ENCODE measurements at places on chromosomes 7 and 10.

DNA sequence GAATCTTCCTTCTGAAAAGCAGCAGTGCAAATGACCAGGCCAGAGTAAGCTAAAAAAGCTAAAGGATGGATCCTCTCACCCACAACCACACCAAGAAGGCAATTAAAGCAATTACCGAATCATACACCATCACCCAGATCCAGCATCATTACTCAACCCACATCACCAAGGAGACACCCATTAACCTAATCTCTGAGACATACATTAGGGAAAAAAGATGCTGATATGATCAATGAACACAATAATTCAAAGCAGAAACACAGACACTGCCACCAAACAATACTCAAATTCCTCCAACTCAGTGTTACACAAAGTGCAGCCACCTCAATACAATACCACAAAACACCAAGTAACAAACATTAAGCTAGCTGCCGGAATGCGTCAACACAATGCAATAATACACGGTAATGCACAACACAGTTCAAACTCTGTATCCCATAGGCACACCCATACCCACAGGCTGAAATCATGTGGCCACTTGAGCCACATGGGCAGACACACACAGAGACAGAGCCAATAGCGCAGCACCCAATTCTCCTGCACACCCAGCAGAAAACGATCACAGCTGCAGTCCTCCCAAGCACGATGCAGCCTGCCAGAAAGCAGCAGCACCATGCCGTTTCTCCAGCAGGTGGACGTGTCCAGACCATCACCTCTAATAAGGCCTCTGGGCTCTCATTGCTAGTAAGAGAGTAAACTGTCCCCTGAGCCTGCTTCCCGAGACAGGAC, 21.5 kb downstream of the PAX2 start:
- DNase-seq: no peak

DNA sequence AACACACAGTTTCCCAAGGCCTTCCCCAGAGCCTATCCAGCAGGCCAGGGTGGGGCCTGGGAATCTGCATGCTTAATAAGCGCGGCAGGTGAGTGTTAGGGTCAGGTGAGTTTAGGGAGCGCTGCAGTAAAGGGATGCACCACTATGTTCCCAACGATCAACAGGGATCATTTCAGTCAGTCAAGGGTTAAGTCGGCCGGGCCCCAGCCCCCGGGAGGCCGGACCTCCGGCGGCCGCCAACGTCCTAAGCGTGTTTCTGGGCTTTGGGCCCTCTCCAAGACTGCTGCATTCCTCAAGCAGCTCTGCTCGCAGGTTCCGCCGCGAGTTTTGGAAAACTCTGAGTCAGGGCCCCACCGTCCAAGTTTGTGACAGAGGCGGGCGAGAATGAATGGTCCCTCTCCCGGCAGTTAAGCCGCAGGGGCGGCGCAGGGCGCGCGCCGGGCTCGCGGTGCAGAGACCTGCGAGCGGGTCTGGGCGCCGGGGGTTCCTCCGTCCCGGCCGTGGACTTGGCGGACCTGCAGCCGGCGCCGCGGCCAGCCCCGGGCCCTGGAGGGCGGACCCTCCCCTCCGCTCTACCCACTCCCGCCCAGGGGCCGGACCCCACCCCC, 81.6 kb downstream of the ARHGAP22 start:
- peak; percentile 34 for DNase-seq

DNA sequence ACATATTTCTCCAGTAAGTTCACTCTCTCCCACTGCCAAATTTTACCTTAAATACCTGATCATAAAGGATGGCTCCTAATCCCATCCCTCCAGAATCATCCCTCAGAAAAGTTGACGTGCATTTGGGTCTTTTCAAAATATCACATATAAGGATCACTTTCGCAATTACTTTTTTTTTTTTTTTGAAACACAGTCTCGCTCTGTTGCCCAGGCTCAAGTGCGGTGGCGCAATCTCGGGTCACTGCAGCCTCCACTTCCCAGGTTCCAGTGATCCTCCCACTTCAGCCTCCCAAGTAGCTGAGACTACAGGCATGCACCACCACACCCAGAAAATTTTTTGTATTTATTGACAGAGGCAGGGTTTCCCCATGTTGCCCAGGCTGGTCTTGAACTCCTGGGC, 17.4 kb downstream of the ZCWPW1 start:
- no peak for DNase-seq

DNA sequence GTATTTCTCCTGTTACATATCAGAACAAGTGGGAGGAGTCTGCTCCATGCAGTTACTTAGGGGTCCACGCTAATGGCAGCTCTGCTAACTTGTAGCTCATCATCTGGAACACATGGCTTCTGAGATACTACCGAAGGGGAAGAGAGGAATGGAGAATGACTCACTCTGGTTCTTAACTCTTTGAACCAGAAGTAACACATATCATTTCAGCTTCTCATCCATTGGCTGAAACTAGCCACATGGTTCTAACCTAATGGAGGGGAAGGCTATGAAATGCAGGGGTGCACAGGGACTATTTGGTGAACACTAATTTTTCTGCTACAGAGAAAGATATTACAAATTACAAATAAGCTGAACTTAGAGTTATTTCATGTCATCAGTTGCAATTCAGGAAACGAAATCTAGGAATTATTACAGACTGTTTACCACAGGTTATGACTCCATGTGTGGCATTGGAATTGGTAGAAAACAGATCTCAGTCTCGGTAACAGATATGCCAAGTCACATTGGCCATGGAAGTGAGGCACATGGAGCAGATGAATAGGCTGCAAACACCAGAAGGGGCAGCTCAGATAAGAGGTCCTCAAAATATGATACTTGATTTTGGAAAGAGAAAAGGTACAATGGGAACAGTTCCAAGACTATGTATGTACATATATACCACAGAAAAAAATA, 9.4 kb upstream of the KAT6B start:
- no peak for DNase-seq

DNA sequence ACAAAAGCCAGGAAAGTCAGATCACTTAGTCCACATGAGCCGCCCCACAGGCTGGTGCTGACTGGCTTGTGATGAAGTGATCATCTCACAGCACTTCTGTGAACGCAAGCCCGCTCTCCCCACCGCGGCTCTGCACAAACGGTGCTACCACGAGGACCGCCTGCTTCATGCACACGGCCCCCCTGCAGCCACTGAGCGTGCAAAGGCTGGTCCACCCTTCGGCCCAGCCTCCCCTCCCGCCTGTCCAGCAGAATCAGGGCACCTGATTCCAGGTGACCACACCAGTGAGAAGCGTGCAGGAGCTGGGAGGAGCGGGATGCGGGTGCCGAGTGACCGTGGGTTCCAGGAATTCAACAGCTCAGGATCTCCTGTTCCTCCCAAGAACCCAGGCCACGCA, 32.2 kb downstream of the MAD1L1 start:
- DNase-seq: no peak

- no peak for DNase-seq
These were observed 100.8 kb downstream of the SGMS1 start for GRCh38 chr10:50522908-50523307.

GRCh38 chr10:115422624-115423023, 329.5 kb downstream of the ATRNL1 start:
- DNase-seq: no peak

GRCh38 chr7:132771301-132771730, 195.0 kb upstream of the PLXNA4 start:
- DNase-seq: no peak

GRCh38 chr7:81272176-81272575, 353.3 kb upstream of the SEMA3C start:
- DNase-seq: no peak

- no peak for DNase-seq
These were observed 156.6 kb upstream of the TMEM196 start for GRCh38 chr7:19930051-19930450.

- no peak for DNase-seq
These were observed 76.5 kb downstream of the BMPER start for GRCh38 chr7:33981671-33982424.

GRCh38 chr7:148588670-148589131, 1.9 kb upstream of the C7orf33 start:
- DNase-seq: no peak

DNA sequence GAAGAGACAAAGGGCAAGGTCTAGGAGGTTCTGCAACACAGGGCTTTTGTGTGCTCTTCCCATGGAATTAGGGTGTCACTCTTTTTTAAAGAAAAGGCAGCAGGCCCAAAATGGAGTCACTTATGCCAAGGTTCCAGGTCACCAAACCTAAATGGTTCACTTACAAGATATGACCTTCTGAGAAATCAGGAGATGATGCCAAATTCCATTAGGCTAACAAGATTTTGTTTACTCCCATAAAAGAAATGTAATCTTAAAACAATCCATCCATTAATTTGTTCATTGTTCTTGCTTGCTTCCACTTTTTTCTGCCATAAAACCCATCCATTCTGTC, 158.1 kb downstream of the SNX13 start:
- DNase-seq: no peak

Measured in Calu3 (cell line).